NCI-H2029 (cell line): ENCODE measurements at places on chromosomes 2 and 18.

DNA sequence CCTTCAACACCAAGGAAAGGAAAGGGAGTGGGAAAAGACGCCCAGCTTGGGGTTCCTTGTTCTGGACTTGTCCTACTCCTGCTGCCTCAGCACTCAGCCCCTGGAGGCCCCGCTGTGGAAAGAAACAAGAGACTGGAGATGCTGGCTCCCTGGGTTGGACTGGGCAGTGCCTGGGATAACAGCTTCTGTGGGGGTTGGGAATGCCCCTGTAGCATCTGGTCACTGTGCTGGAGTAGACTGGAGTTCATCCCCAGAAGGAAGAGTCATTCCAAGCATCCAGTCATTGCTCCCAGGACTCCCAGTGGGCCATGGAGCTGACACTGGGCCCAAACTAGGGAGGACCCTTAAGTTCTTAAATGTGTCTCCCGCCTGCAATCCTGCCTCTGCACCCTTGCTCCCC, 129.3 kb upstream of the HAAO start:
- DNase-seq: no peak

GRCh38 chr2:107362993-107363392, 463.7 kb upstream of the RGPD4 start:
- DNase-seq: no peak

DNA sequence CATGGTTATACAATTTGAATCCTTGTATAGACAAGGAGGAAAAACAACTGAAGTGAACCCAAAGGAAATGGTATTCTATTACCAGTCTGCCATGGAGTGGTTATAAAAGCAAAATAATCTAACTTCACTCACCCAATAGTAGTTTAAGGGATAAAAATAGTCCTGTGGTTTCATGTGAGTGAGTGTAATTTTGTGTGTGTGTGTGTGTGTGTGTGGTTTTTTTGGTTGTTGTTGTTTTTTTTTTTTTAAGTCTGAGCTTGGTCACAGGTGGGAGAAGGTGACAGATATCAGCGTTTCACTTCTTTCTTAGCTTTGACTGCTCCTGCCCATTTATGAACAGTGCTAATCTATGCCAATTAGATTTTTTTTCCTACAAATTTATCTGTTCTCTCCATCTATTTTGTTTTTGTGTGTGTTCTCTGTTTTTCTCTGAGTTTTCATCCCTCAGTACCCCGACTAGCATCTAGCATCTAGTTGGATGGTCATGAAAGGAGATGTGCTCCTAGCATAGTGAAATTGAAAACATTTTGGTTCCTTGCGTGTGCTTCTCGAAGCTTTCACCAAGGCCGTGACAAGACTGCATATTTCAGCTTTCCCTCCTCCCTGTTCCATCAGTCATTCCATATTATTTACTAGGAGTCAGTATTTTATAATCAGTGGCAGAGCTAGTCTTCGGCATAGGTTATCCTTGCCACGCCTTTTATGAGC, 200.1 kb upstream of the DTNA start:
- no peak for DNase-seq

- no peak for DNase-seq
Observed at GRCh38 chr18:1528964-1529509, 624.4 kb downstream of the ADCYAP1 start.

DNA sequence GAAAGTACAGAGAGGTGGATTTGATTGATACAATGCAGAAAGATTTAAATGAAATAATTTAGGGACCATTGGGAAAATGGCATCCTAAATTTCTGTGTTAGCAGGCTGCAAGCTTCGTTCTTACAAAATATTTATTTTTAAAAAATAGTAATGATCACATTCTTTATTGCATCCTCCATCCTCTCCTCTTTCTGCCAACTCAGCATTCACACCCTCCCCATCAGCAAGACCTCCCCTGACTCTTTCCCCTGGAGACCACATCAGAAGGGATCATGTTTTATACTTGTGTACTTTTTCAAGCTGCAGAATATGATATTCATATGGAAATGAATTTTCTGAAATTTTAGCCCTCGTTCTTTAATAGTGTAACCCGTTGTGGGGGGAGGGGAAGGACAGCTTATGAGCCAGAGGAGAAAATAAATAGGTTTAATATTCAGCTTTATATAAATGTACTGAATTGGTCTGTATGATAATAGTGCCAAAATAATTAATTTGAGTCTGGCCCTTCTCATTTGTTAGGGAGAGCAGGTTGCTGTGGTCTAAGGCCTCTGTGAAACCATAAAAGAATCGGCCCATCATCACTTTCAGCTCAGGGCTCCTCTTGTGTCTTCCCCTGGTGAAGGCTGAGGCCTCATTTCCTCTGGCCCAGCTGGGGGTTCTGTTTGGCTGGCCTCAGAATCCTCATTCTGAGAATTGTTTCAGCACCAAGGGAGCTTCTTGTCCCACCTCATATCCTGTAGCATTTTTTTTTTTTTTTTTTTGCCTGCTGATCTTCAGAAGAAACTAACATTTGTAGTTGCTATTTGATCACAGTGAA, 330.8 kb downstream of the TXNL1 start:
- DNase-seq: no peak

GRCh38 chr2:225458431-225459117, 59.1 kb downstream of the NYAP2 start:
- DNase-seq: no peak

DNA sequence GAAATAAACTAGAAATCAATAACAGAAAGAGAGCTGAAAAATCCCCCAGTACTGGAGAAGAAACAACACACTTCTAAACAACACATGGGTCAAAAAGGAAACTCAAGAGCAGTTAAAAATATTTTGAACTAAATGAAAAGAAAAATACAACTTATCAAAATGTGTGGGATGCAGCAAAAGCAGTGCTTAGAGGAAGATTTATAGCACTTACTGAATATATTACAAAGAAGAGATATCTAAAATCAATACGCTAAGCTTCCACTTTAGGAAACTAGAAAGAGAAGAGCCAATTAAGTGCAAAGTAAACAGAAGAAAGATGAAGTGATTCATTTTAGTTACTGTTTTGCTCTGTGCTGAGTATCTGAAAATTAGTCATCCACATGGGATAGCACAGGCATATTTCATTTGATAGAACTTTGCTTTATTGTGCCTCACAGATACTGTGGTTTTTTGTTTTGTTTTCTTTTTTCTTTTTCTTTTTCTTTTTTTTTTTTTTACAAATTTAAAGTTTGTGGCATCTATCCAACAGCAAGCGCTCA, 17.0 kb downstream of the TGFA start:
- no peak for DNase-seq

DNA sequence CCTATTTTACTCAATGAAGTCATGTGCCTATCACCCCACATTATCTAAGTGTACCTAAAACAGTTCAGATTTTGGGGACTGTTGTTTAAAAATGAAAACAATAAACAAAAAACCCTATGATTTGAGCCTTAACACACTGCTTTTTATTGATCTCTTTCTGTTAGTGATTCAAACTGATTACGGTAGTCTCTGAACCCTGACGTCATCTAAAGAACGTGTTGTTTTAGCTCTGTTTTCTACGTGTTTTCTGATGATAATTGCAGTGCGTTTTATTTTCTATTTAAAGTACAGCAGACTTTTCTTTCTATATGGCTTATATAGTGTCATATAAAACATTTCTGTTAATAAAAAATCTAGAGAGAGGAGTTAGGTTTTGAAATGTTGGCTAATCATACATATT, 93.9 kb upstream of the FAM237A start:
- DNase-seq: no peak

DNA sequence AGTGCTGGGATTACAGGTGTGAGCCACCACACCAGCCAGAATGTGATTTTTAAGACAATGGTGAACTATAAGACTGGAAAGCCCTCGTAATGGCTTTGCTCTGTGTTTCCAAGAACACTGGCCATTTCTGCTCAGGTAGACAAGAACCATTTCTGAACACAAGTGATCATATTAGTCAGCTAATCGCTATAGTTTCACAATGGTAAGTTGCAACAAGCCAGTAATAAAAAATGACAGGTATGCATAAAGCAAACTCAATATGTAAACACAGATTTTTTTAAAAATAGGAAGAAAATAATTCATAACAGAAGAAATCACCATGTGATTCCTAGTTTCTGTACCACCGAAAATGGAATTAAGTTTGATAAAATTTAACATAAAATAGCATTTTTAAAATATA, 166.5 kb downstream of the THADA start:
- DNase-seq: no peak

- no peak for DNase-seq
Observed at GRCh38 chr2:207256476-207257207, 90.9 kb upstream of the KLF7 start.

DNA sequence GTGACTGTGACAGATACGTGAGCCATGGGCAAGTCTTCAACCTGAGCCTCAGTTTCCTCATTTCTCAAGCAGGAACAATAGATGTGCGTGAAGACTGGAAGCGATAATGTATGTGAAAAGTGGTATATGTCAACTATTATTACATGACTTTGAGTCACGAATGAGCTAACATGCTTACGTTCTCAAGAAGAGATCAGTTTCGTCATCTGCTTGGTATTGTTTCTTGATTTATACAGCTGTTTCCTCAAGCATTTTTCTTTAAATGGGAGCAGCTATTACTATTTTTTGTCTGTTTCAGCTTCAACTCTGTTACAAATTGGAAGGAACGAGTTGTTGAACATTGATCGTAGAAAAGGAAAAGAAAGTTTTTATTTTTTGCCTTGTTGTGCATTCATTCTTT, 48.5 kb upstream of the THOC1 start:
- no peak for DNase-seq

DNA sequence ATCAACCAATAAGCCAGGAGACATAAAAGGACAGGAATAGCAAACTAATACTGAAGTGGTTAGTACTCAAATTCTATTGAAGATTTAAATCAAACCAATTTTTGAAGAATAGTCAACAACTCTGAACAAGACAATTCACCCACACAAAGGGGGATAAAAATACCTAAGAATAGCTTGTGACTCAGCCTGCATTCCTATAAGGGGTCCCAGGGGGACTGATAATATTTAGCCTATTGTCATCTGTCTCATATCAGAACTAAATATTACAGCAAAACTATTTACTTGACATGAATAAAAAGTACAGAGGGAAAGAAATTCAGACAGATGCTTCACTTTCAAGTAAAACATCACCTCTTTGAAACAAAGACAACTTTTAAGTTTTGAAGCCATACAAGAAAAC, 7.7 kb downstream of the ITSN2 start:
- no peak for DNase-seq

DNA sequence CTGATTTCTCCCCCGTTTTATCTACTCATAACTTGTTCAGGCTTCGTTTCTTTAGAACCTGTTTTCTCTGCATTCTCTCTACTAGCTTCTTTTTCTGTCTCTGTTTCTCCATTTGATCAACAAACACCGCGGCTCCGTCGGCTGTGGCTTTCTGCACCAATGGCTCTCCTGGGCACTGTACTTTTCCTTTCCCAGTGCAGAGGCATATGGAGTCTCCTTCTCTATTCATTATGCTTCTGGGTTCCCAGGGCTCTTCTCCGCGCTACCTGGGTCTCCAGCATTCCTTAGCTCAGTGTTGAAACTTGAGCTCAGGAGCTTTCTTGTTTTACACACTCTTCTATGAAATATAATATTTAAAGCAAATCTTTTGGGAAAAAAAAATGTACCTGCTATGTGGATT, 196.6 kb upstream of the SOX11 start:
- no peak for DNase-seq

DNA sequence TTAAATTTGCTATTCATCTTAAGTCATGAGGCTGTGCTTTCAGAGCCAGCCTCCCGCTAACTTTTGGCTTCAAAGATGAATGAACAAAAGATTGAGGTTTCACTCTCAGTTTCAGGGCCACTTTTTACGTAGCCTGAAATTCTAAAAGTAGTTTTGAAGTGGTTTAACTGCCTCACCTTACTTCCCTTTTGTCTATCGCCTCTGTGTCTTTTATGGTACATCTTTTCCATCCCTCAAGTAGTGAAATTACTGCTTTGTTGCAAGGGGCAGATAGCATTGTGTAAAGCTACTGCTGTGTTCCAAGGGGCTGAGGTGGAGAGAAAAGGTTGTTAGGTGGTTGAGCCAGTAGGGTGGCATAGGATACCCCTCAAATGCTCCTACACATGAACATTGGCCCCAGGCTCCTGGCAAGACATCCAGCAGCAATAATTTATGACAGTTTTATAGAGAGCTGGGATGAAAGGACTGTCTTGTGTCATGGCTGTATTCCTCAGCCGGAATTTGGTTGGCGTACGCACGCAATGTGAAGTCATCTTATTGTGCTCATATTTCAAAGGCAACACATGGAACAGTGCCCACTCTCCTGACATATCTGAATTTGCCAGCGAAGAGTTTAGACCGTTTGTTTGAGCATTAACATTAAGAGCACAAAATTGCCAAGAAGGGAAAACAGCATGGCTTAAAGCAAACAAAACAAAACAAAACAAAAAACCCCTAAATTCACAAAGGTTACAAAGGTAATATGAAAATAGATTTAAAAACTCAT, 32.2 kb downstream of the QPCT start:
- DNase-seq: peak; percentile 62

GRCh38 chr2:28025123-28025522, 134.6 kb downstream of the BABAM2 start:
- DNase-seq: no peak

DNA sequence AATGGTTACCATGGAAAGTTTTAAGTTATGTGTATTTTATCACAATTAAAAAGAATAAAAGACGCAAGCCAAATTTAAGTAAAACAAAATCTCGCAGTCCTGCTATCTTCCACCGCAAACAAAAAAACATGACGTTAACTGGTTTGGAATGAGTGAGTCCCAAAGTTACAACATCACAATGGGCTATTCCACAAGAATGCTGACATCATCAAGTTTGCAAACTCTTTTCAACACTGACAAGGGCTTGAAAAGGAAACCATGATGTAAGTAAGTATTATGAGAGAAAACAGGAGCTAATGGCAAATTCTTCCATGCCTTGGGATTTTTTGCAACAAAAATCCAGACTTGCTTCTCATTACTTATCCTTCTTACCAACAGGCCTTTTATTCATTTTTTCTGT, 31.1 kb downstream of the SIGLEC15 start:
- no peak for DNase-seq

- no peak for DNase-seq
Observed at GRCh38 chr2:149164296-149164695, 125.8 kb downstream of the LYPD6B start.

GRCh38 chr2:164843346-164843911, 1.8 kb upstream of the COBLL1 start:
- DNase-seq: no peak

- no peak for DNase-seq
Observed at GRCh38 chr2:172856606-172857005, 121.0 kb downstream of the RAPGEF4 start.

- no peak for DNase-seq
Observed at GRCh38 chr2:142316049-142316448, 185.2 kb upstream of the LRP1B start.

GRCh38 chr2:41782306-41783158, 265.3 kb upstream of the PKDCC start:
- DNase-seq: peak; percentile 13
